CD8-positive, alpha-beta memory T cell (primary cell): ENCODE measurements at places on chromosomes 5 and 9.

- no peaks in the 10 kb centered on the region for H3K27me3 ChIP-seq
- no peaks in the 10 kb centered on the region for H3K36me3 ChIP-seq
- DNase-seq, result no peak
- H3K27ac ChIP-seq, result no peak overlapping the region
- H3K4me1 ChIP-seq, result no peaks in the 10 kb centered on the region
Measured at GRCh38 chr9:75051285-75051684, 23.2 kb upstream of the CARNMT1 start.

DNA sequence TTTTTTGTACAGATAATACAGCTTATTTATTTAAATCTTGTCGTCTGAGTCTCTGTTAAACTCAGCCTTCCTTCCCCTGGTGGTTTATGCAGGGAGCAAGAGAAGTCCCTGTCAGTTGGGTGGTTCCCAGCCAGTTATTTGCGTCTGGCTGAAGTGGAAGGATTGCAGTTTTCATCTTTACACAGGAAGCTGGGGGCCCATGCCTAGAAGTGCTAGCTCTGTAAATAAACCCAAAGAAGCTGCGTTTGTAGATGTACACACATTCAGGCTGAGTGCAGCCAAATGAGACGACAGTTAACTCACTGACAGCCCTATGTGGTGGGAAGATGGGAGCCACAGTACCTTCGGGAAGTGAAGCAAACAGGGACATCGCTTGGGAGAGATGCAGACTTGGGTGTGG lies 122.1 kb downstream of the SAXO1 start:
- H3K27me3 ChIP-seq, result no peaks in the 10 kb centered on the region
- no peak overlapping the region for H3K27ac ChIP-seq
- no peaks in the 10 kb centered on the region for H3K4me1 ChIP-seq
- H3K4me3 ChIP-seq, result no peak overlapping the region
- DNase-seq, result no peak

DNA sequence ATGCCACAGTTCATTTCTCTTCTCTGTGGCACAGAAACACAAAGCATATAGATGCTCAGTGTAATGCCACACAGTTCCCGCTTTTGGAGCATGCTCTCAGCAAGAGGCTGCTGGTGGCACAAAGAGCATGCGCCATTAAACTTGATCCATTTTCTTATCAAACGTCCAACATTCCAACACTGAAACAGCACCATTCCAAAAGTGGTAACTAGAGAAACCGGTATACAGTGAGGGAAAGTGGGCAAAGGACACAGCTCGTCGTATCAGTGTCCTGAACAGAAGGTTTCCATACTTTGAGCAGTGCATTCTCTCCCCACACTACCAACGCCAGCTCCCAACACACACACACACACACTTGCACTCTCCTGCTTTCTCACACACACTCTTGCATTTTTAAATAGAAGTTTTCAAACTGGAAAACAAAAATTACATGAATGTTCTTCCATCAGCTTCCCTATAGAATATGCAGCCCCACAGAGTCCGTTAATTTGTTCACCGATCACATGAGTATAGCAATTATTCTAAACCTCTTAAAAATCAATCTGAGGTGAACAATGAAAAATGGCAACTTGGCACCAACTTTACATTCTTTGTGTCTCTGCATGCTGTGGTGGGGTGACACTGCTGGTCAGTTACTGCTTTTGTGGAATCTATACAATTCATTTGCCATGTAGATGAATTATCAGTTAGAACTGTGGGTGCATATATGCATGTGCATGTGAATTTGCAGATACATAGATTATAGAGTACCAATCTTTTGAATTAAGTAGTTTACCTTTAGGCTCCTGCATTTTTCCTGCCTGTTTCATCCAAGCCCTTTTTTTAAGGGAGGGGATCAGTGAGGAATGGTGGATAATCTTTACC lies 5.7 kb downstream of the NFIB start:
- no peaks in the 10 kb centered on the region for H3K36me3 ChIP-seq
- H3K4me3 ChIP-seq, result no peak overlapping the region
- H3K4me1 ChIP-seq, result peaks cover under 1% of the 10 kb centered on the region

GRCh38 chr5:74384851-74385250 lies 255.7 kb downstream of the ENC1 start:
- no peak overlapping the region for H3K4me3 ChIP-seq
- no peaks in the 10 kb centered on the region for H3K27me3 ChIP-seq
- DNase-seq, result no peak
